Glutamatergic neuron (in vitro differentiated cells): ENCODE measurements at places on chromosomes 3 and 15.

DNA sequence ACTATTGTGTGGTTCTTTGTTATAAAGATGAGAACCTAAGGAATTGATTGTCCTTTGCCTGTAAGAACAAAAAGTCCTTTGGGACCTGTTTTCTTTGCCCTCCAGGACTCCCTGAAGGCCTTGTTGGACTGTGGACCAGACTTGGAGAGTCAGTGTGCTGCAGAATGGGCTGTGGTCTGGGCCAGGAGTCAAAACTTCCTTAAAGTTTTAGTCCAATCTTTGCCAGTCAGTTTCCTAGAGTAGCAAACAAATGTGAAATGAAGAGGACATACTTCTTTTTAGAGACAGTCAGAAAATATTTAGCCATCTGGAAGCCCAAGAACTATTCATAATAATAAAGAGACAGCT, 45.4 kb downstream of the PDE8A start:
- DNase-seq = no peak

DNA sequence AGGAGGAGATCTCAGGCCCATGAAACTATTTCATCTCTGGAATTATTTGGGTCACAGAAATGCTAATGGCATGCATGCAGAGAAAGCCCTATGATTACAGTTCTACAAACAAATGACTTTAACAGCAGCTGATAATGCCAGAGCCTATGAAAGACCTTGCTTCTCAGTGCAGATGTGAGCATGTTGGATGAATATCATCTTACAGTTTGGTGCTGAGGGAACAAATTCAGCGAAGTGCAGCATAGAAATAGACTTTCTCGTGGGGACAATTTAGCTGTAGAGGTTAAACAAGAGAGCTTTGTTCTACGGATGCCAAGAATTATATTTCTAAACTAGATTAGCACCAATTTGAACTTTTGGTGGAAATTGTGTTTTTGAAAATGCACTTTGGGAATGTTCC, 27.7 kb downstream of the PTX3 start:
- no peak for DNase-seq

DNA sequence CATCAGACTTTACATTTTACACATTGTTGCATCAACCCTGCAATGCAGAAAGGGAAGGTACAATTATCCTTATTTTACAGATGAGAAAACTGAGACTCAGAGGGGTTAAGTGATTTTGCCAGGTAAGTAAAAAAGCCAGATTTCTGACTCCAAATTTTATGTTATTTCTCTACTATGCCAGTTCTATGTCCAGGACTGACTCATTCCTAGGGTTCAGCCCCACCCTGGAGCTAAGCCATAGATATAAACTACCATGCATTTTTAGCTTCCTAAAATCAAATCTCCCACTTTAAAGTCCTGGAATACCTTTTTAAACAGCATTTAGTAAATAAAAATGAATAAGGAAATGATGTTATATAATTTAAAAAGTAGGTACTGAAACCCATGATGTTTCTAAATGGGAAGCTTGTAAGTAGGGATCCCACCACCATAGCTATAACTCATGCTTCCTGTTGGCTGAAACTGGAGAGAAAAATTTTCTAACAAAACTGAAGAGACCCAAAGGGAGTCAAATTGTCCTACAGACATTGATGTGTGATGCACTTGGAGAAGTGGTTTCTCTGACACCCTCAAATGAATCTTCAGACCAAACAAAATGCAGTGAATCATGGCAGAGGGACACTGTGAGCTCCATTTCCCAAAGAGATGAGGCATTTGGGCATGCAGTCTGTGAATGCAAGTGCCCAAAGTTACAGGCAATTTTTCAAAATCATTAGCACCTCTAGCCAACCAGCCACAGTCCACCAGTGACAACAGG, 301.7 kb upstream of the UMPS start:
- DNase-seq = no peak

- DNase-seq = no peak
Measured at GRCh38 chr3:50450209-50450921, 53.1 kb downstream of the CACNA2D2 start.

- DNase-seq = no peak
Measured at GRCh38 chr15:57356636-57357035, 19.7 kb upstream of the CGNL1 start.

DNA sequence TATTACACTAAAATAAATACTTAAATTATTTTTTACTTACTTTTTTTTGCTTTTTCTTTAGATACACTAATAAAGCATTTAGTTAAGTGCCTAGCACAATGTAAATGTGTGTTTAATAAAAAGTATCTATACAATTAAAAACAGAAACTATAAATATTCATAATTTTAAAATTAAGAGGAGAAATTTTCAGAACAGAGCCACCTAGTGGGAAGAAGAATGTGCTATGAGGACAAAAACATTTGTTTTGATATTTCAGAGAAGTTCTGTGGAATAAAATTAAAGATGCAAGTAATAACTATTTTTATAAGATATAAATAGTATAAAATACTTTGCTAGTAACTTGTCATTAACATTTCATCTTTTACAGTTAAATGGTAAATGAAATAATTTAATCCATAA, 33.6 kb upstream of the PLSCR5 start:
- DNase-seq = no peak

GRCh38 chr3:128276146-128276435, 122.8 kb downstream of the EEFSEC start:
- DNase-seq = no peak

DNA sequence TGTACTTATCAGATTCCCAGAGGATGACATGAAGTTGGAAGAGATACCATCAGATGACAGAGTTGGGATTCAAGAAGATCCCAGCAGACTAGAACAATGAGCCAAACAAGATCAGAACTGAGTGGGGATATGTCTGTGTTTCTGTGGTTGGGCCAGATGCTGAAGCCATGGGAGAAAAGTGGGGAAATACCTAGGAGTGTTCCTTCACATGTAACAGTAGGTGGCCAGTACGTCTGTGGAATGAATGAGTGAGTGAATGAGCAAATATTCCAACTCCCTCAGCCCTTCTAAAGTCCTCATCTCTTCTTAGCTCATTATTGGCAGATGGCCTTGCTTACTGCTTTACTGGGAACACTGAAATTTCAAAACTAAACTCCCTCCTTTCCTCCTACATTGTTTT, 32.2 kb upstream of the GREM1 start:
- DNase-seq = no peak
